ENCODE measurements at places on chromosomes 16 and 17.

DNA sequence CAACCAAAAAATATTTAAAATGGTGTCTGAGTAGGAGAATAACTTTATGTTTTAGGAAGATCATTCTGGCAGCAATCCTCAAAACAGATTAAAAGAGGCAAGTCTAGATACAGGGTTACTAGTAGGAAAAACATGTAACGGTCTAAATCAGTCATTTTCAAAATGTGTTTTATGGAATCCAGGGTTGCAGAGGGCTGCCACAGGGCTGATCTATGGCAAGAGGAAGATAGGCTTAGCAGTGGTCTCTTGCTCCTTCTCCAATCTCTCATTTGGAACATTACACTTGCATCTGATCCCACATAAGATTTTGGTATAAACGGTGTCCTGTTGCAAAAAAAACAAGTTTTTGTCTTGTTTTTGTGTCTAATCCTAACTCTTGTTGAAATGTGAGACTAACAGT, 9.2 kb downstream of the IKZF3 start:
- DNase-seq, result no peak

- DNase-seq, result no peak
Observed at GRCh38 chr16:49504023-49504364, 130.4 kb downstream of the C16orf78 start.

- no peak for DNase-seq
Observed at GRCh38 chr17:75950855-75951554, 10.2 kb upstream of the FBF1 start.

- no peak for DNase-seq
Observed at GRCh38 chr17:61534414-61534813, 56.6 kb downstream of the NACA2 start.

DNA sequence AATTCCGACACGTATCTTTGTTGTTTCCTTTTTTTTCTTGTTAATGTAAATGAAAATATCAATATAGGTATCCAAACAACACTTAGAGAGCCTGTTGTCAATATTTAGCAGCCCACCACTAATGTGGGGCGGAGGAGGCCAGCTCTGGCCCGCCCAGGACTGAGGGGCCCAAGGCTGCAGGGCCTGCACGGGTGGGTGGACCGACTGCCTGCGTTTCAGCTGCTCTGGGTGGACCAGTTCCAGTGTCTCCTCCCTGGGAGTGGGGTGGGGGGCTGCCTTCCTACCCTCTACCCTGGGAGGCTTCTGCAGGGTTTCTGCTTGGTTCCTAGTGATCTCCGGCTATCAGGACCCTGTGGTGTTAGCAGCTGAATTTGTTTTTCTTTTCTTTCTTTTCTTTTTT, 15.9 kb upstream of the ADGRG1 start:
- no peak for DNase-seq

- no peak for DNase-seq
Observed at GRCh38 chr17:29003289-29003688, 2.5 kb downstream of the SEZ6 start.

- DNase-seq, result no peak
Observed at GRCh38 chr16:845351-845745, 44.8 kb upstream of the GNG13 start.

- no peak for DNase-seq
Observed at GRCh38 chr17:29138184-29138955, 41.8 kb downstream of the MYO18A start.

DNA sequence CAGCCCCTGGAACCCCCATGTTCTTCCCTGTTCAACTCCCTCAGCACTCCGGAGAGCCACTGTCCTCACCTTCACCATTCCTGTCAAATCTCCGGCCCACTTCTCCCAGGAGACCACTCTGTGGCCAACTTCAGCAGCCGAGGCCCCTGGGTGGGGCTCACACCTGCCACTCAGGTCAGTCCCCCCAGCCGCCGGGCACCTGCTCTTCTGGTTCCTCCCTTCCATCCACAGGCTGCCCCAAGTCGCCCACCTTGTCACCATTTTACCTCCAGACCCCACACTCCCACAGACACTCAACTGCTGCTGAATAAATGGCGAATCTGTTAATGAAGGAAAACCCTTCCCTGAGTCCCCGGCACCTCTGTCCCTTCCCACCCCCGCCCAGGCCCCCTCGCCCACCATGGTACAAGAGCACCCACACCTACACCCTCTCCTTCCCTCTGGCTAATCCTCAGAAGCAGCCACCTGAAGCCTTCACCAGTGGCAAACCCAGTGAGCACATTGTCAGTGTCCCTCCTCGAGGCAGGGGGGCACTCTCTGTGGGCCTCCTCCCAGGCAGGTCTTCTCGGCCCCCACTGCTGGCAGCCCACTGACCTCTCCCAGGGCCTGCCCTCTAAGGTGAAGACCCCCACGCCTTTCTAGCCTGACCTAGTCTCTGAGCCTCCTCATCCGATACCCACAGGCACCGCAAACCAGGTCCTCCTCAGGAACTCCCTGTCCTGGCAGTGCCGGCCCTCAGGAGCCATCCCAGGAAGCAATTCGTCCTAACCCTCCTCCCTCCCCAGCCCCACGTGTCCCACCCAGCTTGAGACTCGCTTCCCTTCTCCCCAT, 8.2 kb downstream of the CANT1 start:
- no peak for DNase-seq

GRCh38 chr16:47493381-47494337, 32.5 kb downstream of the PHKB start:
- DNase-seq, result no peak

- no peak for DNase-seq
Observed at GRCh38 chr16:67927131-67927941, 4.3 kb downstream of the CTRL start.

GRCh38 chr17:8173871-8174322, 2.3 kb downstream of the TMEM107 start:
- DNase-seq, result no peak

DNA sequence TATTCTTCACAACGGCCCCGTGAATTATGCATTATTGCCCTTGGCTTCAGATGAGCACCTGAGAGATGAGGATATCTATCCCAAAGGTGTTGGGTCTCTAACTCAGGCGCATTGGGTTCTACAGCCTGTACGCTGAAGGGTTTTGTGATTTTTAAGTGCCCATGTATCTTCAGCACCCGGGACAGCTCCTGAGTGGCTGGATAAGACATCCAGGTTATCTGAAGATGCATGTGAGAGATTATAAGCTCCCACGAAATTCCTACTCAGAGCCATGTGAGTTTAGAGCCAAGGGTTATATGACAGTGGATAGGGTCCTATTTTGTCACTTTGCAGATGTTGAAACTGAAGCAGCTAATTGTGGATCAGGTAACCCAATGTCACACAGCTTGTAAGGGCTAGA, 612.3 kb upstream of the EEF2KMT start:
- DNase-seq, result no peak

- DNase-seq, result no peak
Observed at GRCh38 chr17:73580073-73580710, 64.1 kb downstream of the SDK2 start.

- DNase-seq, result no peak
Observed at GRCh38 chr16:61045931-61046330, 990.3 kb downstream of the CDH8 start.

- no peak for DNase-seq
Observed at GRCh38 chr17:17166446-17166845, 39.7 kb downstream of the PLD6 start.

DNA sequence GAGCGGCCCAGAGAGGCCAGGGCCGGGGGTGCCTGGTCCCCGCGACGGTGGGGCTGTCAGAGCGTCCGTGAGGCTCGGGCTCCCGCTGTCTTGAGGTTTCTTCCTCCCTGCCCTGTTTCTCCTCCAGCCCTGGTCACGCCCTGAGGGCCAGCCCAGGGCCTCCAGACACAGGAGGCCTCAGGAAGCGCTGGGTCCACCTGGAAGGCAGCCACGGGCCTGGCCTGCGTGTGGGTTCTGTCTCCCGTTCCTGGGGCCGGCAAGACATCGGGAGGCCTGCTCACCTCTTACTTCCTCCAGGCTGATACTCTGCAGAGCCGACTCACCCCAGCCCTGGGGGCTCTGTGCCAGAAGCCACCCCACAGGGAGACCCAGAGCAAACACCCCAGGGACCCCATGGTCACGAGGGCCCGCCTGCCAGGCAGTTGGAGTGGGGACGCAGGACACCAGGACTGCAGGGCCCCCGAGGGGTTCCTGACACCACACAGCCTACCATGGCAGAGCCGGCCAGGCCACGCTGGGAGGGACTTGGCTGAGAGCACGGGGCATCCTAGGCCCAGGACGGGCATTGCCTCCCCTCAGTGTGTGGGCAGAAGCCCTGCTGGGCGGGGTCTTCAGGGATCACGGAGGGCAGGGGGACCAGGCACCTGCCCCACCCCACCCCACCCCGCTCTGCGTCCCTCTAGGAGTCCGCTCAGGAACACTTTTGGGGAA, 18.9 kb upstream of the CACNA1H start:
- DNase-seq, result no peak

DNA sequence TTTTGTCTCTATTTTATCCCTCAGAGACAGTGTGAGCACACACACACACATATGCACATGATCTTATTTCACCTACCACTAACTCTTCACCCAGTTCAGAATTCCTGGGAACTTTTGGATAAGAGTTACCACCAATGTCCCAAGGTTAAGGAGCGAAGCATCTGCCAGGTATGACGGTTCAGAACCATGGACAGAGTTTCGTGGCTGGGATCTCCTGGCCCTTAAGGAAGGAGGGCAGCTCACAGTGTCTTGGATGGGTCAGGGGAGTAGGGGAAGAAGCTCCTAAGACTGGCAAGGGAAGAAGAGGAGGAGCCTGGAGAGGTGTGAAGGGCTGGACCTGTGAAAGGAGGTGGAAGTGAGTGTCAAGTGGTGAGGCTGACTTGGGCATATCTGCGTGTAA, 23.0 kb upstream of the TMEM132E start:
- no peak for DNase-seq

DNA sequence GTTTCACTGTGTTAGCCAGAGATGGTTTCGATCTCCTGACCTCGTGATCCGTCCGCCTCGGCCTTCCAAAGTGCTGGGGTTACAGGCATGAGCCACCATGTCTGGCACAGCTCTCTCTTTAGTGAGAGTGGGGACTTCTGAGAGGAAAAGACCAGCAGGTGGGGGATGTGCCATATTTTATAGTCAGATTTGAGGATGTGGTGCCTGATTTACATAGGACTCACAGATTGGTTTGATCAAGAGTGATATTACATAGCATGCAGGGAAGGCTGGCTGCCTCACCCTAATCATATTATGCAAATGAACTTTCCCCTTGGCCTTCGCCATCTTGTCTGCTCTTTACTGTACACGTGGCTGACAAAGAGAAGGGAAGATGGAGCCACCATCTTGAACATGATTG, 28.1 kb upstream of the MAPK3 start:
- DNase-seq, result no peak

DNA sequence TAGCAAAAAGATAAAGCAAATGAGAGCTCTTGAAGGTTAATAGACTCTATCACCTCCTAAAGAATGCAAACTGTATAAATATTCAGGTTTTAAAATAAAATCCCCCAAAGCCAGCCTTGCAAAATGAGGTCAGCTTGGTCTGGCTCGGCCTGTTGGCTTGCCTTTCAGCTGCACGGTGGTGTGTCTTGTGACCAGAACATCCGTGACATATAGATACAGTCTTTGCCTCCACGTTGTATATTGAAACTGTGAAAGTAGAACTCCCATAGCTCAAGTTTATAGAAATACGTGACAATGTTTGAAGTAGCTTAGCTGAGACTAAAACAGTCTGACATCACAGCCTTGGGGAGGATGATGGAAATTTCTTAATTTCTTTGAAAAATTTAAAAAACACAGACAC, 236.6 kb upstream of the MYOCD start:
- no peak for DNase-seq

DNA sequence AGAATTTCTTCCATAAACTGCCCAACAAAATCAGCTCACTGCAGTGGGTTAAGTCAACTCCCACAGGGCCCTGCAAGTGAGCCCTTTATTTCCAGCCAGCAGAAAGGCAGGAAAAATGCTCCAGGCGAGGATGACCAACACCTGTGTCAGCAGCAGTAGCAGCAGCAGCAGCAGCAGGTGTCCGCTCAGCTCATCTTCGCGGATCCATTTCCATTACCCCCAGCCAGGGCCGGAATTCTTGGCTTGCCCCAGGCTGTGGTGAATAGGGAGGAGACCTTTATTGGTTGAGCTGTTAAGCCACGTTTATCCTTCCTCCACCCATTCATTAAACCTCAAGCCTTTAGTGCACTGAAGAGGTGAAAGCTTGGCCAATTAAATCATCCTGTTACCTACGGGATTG, 46.2 kb downstream of the MARCHF10 start:
- DNase-seq, result no peak

- no peak for DNase-seq
Observed at GRCh38 chr16:30166202-30166902, 17.1 kb upstream of the CORO1A start.

DNA sequence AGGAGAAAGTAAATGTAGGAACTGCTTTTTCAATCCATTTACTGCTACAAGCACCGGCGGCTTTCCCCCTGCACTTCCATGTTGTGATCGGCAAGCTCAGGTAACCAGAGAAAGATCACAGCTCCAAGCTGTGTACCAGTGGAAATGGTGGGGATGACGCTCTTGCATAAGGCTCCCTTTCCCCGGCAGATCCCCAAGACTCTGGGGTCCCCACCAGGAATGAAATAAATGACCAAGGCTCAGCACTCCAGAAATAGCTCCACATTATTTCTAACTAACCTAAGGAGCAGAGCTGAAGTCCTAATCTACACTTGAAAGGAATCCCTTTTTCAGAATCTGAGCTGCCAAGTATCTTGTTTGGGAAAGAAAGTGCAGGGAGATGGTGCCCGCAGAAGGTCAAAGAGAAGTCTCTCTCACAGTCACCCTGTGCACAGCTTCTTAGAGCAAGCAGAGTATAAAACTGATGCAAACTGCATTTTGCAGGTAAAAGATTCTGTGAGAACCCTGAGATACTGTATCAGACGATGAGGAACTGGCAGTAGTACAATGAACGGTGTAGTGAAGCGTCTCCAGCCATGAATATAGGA, 11.1 kb downstream of the GRB2 start:
- no peak for DNase-seq

DNA sequence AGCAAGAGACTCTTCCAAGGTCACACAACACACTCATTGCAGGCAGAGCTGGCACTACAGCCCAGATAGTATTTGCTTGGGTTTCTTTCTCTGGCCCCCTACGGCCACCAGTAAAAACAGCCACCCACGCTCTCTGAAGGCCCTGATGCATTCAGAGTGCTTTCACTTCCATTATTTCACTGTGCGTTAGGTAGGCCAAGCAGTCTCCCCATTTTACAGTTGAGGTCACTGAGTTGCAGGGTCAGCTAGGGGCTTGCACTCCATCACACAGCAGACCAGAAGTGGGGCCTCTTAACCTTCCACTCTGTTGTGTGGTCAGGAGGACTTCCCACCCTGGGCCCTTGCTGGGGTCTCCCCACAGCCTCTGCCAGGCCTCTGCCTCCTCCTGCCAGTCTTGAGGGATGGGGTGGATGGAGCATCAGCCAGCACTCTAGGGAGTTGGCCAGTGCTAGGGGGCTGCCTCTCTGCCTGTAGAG, 2.5 kb downstream of the TBX21 start:
- DNase-seq, result no peak

GRCh38 chr17:2366747-2367494, 29.6 kb downstream of the SGSM2 start:
- DNase-seq, result no peak
